NCI-H1092 treated with DMSO at 0.1 percent for 48 hours (cell line): ENCODE measurements at places on chromosomes 4 and X.

DNA sequence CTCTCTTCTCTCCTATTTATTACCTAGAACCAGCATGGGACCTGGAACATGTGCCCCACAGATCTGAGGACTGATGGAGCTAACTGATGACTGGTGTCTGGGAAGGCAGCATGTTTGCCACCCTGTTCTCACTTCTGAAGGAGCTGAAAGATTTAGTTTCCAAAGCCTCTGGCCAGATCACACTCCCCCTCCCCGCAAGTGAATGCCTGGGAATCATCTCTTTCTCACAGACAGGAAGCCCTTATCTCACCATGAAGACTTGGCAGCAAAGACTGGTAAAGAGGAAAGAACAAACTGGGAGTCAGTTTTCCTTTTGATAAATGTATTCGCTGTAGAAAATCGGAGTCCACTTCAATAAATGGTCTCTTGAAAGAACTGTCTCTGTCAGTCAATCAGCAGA, 21.0 kb upstream of the PCYT1B start:
- DNase-seq = no peak

DNA sequence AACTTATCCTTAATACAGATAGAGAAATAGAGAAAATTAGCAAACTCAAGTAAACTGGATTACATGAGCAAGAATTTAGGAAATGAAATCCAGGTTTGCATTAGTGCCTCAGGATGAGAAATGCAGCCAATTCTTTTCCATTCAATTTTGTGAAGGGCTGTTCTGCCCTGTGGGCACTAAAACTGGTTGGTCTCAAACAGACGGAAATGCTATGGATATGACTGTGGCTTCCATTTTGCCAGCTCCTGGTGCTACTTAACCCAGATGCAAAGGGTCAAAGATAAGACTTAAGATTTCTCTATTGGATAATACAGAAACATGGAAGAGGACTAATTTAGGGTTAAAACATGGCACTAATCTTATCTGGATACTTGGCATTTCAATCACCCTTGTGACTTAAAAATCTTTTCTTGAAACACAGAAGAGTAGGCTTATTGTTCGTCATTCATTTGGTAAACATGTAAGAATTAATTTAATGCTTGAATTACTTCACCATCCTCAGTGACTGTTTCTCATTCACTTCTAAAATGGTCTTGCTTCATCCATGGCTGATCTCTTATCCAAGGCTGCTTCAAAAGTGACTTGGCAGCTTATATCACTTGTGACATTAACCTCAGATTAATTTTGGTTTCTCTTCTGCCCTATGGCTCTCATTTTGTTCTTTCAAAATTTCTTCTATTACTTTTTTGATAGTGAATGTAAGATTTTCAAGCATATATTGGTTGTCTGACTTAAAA, 1008.7 kb downstream of the GLUD2 start:
- no peak for DNase-seq

DNA sequence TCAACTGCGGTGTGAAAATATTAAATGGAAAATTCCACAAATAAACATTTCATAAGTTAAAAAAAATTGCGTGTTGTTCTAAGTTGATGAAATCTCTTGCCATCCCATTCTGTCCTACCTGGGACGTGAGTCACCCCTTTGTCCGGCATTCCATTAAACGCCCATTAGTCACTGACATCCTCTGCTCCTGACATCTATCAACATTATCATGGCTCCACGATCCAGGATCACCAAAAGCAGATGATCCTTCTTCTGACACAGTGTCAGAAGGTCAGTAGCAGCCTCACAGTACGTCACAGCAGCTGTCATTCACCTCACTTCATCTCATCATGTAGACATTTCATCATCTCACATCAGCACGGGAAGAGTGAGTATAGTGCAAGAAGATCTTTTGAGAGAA, 125.7 kb downstream of the ZNF827 start:
- DNase-seq = no peak

DNA sequence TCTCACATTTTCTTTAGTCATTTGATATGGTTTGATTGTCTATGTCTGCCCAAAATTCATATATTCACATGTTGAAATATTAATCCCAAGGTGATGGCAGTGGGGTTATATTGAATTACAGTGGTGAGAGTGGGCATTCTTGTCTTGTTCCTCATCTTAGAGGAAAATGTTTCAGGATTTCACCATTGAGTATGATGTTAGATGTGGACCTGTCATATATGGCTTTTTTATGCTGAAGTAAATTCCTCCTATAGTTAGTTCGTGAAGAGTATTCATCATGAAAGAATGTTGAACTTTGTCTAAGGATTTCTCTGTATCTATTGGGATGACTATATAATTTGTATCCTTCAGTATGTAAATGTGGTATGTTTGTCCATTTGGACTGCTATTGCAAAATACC, 512.3 kb upstream of the EPHA5 start:
- no peak for DNase-seq

DNA sequence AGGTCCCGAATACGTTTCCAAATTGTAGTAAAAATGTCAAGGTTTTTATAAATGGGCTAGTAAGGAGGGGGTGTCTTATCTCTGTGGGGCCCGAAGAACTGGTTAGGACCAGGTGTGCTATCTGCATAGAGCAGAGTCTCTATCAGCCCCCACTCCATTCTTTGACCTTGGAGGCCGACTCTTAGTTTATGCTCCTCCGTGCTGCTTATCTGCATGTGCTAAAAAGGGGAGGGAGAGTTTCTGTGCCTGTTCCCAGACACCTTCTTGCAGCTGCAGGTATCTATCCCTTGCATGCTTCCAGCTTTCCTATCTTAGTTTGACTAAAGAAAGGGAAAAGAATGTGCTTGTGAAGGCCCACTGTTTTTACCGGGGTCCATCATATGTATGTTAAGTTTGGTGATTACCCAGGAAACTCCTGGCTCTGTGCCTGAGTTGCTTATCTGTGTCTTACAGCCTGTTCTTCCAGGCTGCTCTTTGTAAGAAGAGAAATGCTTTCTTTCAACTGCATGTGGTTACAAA, 28.6 kb upstream of the NAF1 start:
- no peak for DNase-seq

GRCh38 chr4:67282749-67283148, 262.6 kb downstream of the CENPC start:
- no peak for DNase-seq

DNA sequence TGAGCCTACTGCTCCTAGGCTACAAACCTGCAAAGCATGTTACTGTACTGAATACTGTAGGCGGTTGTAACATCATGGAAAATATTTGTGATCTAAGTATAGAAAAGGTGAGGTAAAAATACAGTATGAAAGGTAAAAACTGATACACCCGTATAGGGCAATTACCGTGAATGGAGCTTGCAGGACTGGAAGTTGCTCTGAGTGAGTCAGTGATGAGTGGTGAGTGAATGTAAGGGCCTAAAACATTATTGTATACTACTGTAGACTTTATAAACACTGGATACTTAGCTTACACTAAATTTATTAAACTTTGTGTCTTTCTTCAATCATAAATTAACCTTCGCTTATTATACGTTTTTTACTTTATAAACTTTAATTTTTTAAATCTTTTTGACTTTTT, 3.7 kb downstream of the KIF4A start:
- no peak for DNase-seq

- no peak for DNase-seq
These were observed 63.2 kb downstream of the VEGFC start for GRCh38 chr4:176729489-176729888.

DNA sequence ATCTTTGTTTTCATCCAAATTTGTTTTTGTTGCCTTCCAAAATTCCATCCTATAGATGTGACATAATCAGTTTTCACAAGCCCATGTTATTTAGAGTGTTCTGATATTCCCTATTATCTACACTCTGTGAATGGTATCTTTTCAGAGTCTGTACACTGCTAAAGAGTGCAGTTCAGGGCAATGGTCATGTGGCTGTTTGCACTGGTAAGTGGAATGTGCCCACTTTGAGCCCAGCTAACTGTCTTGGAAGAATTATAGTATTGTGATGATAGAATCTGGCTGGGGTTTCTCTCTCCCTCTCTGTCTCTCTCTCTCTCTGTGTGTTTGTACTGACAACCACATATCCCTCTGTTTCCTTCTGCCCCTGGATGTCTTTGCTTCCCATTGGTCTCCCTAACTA, 37.4 kb upstream of the BEX4 start:
- DNase-seq = no peak

- no peak for DNase-seq
These were observed 49.5 kb downstream of the PHEX start for GRCh38 chrX:22081475-22082092.

GRCh38 chrX:148914783-148915182, 414.4 kb downstream of the AFF2 start:
- no peak for DNase-seq
